ENCODE measurements at places on chromosomes 1 and 21.

DNA sequence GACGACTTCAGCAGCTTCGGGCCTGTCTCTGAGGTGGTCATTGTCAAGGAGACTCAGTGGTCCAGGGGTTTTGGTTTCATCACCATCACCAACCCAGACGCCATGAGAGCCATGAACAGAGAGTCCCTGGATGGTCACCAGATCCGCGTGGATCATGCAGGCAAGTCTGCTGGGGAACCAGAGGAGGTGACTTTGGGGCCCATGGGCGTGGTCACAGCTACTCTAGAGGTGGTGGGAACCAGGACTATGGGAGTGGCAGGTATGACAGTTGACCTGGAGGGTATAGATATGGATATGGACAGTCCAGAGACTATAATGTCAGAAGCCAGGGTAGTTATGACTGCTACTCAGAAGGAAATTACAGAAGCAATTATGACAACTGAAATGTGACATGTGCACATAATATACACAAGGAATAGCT is 19.3 kb upstream of the METTL13 start:
- no peak for DNase-seq

DNA sequence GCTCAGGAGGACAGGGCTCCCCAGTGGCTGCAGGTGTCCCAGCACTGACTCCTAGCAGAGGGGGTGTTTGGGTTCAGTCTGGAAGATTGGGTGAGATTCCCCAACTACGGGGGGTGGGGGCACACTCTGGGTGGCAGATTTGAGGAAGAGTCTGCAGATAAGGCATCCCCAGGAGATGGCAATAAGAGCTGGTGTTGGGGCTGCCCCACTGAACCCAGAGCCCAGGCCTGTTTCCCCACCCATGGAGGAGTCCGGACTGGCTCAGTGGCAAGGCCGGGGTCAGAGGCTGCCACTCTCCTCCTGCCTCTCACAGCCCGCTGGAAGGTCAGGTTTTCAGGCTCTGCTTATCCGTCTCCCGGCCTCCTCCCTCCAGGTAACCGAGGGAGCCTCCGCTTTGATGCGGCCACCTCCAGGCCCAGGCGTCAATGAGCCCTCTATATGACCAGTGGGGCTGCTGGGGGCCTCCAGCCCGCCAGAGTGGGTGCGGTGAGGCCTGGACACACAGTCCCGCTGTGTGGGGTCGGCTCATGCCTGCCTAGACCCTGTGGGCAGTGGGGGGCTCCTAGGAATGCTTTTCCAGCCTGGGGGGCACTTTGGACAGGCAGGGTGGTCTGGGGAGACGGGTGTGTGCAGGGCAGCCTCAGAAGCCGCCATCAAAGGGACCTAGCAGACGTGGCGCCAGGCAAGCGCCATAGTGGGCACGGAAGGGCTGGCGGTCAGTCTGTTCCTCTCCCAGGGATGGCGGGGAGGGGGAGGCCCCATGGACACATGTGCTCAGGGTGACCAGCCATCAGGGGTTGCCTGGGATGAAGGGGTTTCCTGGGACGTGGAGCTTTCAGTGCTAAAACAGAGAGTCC is 28.9 kb upstream of the RUNX3 start:
- DNase-seq, result no peak

GRCh38 chr1:38991638-38992411 is 749 bp downstream of the AKIRIN1 start:
- no peak for DNase-seq

DNA sequence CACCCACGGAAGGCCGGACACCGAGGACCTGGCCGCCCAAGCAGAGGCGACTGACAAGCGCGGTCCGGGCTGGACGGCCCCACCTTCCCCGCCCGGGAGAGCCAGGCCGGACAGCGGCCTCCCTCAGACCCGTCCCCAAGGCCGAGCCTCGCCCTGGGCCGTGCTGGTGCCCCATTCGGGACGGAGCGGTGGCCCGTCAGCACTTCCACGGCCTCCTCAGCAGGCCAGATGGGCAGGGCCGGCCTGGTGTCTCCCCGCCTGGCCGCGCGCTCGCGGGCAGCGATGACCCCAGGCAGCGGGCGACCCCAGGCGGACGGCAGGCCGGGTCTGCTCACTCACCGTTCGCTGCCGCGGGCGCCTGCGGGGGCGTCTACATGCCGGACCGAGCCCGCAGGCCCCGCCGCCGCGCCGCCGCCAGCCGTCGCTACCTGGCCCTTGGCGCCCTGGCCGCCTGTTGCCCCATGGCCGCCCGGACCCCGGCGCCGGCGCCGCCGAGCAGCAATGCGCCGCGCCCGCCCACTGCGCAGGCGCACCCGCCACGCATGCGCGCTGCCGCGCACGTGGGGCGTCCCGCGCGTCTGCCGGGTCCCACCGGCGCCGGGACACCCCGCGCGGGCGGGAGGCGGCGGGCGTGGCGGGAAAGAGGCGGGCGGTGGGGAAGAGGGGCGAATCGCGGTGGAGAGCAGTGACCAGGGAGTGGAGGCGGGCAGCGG is at the start of gene NADK:
Gene NADK, minus strand, starts transcription at position 521 of the 713 bp plus-strand sequence. CDS start 13,064 bp downstream, outside the sequence.
- DNase-seq, result no peak

- DNase-seq, result no peak
Measured at GRCh38 chr1:2328676-2329455, 62.5 kb downstream of the MORN1 start.

DNA sequence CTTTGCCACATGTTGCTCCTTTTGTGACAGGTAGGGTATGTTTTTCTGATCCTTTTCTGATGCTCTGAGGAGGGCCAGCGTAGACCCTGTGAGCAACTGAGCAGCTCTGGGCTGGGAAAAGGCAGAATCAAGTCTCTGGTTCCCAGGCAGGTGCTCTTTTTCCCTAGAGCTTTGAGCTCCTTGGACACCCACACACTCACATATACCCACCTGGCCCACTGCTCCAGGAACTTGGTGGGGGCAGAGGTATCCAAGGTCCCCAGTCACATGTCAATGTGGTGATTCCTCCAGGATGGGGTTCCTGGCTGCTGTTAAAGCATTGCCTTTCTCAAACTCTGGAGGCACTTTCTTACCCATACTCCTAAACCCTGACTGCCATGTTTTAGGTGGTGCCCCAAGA is 5.4 kb downstream of the CD2 start:
- no peak for DNase-seq

- no peak for DNase-seq
Measured at GRCh38 chr1:166197141-166197540, 30.3 kb upstream of the FAM78B start.

GRCh38 chr1:81409262-81409661 is 391.5 kb upstream of the ADGRL2 start:
- no peak for DNase-seq

- no peak for DNase-seq
Measured at GRCh38 chr1:157856538-157856937, 14.9 kb upstream of the CD5L start.

DNA sequence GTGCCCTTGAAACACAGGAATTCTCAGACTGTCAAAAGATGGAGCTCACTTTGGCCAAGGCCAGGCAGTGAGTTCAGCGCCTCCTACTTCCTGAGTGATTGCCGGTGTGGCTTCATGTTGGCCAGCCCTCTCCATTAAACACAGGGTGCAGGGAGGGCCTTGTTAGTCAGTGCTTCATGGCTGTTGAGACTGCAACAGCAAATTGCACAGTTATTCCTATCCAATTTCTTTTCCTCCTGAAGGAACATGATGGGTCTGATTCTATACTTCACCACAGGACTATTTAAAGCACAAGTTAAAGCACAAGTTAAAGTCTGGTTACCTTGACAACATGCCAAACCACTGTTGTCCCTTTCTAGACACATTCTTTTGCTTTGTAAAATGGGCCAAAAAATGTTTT is 156.6 kb downstream of the SIPA1L2 start:
- no peak for DNase-seq
